NCI-H1694 treated with DMSO at 0.1 percent for 48 hours (cell line): ENCODE measurements at places on chromosomes 4 and X.

GRCh38 chr4:55321707-55322264 lies 24.3 kb upstream of the SRD5A3 start:
- peak; percentile 68 for DNase-seq

GRCh38 chrX:96405842-96406241 lies 278.8 kb upstream of the DIAPH2 start:
- DNase-seq, result no peak

DNA sequence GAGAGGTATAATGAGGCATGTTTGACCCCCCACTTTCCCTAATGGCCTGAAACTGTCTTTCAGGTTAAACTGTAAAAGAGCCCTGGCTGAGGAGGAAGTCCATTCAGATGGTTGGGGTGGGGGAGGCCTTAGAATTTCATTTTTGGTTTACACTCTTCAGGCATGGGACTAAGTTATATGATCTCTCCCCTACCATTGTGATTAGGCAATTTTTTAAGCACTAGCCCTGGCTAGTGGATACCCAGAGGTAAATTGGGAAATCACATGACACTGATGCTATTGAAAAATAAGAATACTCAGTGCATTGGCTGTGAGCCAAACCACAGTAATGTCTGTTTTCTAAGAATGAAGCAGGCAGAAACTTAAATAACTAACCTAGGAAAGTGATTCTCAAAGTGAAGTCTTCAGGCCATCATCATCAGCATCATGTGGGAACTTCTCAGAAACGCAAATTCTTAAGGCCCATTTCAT lies 149.7 kb downstream of the RRAGB start:
- DNase-seq, result no peak

- DNase-seq, result no peak
These were observed 1.6 kb downstream of the OTUD4 start for GRCh38 chr4:145178740-145179280.

DNA sequence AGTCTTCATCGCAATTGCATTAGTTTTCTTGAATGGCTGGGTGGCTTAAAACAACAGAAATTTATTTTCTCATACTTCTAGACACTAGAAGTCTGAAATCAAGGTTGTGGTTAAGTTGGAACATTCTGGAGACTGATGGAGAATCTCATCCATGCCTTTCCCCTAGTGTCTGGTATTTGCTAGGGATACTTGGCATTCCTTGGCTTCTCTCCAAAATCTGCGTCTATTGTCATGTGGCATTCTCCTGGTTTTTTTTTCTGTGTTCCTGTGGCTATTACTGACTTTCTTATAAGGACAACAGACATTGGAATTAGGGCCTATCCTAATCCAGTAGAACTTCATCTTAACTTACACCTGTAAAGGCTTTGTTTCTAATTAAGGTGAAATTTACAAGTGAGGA lies 272.8 kb upstream of the EPHA5 start:
- DNase-seq, result no peak

- DNase-seq, result no peak
These were observed 55.2 kb upstream of the MID1IP1 start for GRCh38 chrX:38746102-38746501.

- DNase-seq, result no peak
These were observed 11.2 kb downstream of the ADAM29 start for GRCh38 chr4:174929346-174929745.

- DNase-seq, result no peak
These were observed 68.0 kb downstream of the ZAR1 start for GRCh38 chr4:48558026-48558425.

- no peak for DNase-seq
These were observed 167.5 kb upstream of the PDE5A start for GRCh38 chr4:119795986-119796578.

- no peak for DNase-seq
These were observed 1.5 kb upstream of the PARM1 start for GRCh38 chr4:74931376-74931775.

DNA sequence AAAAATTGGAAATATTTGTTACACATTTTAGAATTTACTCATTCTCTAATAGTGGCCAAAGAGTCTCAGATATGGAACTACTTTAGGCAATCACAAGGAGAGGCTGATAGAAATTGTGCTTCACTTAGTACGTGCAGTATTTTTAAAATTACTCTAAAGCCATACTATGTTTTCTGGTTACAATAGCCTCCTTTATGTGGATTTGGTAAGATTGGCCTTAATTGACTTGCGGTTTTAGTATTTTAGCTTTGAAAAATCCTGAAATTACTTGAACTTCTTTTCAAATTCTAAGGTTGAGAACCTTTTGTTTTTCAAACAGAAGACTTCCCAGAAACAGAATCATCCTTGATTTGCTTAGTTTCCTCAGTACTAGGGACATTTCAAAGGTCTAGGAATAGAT lies 215.2 kb downstream of the SLC4A4 start:
- DNase-seq, result no peak

DNA sequence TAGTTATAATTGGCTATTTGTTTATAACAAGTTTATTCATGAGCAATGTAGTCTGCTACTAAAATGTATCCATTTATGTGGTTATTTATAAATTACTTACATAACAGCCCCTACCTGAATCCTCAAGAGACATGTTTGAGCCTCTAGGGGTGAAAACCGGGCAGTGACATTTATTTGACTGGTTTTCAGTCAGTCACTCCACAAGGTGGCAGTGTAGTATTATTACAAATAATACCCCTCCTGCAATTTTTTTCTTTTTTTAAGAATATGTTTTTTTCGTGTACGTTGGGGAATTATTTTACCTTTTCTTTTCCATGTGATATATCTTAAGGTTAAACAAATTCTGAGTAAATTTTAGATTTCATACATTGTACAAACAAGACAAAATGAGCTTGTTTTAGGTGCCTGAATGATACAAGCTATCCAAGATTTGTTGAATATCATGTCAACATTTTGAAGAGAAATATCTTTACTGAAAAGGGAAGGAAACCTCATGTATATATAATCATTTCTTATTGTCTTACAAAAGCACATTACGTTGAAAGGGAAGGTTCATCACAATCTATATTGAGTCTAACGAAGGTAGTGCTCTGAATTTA lies 598.7 kb upstream of the TECRL start:
- DNase-seq, result peak; percentile 56

DNA sequence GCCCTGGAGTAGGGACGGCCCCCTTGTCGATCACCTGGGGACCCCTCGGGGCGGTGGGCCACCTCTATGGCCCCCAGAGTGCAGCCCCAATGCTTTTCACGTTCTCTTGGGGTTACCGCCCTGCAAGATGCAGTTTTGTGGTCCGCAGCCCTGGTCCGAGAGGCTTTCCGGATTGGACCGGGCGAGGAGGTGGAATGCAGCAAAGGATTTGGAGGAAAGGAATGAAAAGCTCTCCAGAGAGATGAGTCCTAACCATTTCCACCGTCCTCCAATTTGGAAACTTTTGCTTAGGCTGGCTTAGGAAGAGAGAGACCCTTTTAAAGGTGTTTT lies 601 bp downstream of the SLC25A43 start:
- DNase-seq, result no peak

DNA sequence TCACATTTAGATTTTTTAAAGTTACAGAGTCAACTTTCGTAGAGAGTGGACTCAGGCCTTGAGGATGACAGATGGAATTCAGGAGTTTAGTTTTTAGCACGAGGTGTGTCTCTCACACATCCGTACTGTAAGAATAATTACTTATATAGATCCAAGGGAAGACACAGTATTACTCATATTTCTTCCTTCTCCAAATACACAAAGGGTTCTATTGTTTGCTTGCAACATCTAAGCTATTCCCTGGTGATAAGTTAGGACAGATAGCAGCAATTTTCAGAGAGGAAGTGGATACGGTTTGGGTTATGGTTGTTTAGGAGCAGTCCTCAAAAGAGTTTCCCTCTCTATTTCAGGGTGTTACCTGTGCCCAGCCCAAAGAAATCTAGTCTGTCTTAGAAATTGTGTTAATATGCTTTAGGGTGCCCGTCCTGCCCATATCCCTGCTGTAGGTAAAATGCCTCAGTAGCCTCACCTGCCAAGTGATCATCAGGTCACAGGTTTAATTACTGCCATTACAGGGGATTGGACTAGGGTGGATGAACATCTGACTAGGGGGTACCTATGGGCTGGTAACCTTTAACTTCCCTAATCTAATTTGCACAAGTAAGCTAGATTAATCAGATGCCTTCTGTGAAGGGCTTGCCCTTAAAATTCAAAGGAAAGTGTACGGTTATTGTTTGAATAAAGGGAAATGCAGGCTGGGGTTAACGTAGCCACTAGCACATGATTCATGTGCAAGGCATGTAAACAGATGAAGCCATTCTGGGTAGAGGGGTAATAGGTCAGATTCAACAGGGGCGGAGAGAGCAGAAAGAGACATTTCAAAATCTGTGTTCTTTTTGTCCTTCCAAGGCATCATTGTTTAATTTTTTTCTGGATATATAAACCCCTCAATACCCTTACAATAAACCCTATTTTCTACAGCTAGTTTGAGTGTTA lies 8.7 kb upstream of the PPP3CA start:
- no peak for DNase-seq

DNA sequence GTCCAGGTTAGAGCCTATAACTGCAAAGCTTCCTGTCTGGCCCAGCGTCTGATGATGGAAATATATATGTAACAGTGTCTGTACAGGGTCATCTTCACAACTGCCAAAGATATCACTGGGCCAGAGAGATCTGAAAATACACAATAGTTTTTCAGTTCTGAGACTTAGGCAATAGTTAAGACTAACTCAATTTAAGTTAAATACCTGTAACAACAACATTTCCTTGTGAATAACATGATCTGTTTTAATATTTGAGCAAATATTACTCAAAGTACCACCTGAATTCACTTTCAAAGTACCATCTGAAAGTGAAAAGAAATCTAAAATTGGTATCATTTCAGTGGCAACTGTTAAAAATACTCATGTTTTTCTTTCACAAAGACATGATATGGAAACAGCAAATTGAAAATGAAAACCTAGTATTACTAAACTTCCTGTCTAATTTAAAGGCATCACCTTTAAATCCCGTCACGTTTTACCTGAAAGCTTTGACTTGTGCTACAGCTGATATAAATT lies 9.6 kb downstream of the ZAR1 start:
- DNase-seq, result no peak

DNA sequence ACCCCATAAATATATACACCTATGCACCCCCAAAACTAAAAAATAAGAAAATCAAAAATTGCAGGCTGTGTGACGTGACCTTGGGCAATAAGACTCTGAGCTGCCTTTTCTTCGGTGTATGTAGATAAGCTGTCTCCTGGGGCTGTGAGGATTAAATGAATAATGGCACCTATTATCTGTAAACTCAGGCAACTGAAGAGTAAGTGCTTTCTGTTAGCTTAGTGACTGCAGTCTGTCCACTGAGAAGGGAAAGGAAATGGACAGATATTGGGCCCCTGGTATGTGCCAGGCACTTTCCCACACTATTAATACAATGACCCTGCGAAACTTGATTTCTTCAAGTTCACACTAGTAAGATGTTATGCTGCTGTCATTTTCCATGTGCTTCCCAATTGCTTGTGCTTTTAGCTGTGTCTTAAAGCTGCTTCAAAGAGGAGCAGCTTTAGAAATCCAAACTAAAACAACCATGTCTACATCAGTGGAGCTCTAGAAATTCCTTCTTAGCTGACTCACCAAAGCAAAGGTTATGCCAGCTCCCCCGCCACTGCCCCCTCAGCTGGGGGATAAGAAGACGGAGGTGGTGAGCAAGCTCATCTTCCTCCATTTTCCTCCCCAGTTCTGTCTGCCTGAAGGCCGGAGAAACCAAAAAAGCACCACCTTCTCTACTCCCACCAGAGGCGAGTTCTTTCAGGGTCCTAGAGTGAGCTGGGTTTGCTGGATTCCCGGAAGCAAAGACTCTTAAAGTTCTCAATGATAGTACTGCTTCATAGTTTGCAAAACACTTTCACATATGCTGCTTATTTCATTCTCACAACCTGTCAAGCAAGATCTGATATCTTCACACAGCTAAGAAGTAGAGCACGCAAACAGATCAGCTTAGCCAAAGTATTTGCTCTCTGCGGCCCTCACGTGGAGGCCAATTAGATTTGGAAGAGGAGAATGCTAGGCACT lies 8.8 kb upstream of the DGAT2L6 start:
- DNase-seq, result no peak

DNA sequence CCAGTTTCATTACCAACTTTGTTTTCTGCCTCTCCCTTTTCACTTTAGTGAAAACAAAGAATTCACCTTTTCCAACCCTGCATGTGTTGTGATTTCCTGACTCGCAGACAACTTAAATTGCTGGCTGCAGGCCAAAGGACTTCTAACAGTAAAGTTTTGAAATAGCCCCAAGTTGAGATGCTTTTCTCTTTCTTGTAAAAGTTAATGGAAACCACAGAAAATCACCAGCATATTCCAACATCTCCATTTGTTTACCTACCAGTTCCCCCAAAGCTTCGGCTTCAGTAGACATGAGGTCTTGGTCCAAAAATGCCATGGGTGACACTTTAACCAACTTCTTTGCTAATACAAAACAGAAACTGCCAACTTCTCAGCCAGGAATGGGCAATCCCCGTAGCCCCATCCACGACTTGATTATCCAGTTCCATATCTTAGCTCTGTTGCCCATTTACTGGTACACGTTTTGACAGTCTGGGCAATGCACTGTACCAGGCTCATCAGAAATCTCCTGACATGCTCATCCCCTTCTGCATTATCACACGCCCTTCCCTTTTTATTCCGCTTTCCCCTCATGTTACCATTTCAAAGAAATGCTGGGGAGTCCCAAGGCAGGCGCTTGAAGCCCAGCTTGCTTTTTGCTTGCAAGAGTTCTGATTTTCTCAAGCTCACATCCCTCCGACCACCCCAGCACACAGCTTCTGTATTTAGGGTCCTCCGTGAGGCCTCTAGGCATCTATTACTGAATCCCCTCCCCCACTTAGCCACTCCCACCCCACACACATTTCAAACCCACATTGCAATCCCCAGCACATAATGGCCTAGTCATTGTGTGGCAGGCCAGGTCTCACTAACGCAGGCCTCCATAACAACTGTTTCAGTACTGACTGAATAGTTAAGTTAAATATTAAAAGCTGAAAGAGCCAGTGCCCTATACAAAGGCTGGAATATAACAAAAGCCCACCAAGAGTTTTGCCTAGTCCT lies 137.9 kb upstream of the S100G start:
- DNase-seq, result no peak

GRCh38 chr4:37393321-37393720 lies 148.8 kb downstream of the NWD2 start:
- no peak for DNase-seq

DNA sequence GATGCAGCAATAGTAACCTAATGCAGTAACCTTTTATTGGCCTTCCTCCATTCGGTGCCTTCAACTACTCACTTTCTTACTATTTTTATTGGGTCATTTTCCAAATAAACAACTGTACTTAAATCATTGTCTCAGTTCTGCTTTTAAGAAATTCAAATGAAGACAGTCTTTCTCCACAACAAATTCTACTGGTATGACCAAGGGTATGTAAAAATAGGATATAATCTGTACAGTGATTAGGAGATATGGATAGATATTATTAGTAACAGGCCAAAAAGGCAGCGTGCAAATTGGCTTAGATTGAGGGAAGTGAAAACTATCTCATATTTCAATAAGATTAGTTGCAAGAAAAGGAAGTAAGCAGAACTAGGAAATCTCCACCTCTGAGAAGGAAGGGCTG lies 177.4 kb upstream of the PPP1R2C start:
- no peak for DNase-seq

- DNase-seq, result no peak
These were observed 23.2 kb downstream of the PRIMPOL start for GRCh38 chr4:184672741-184673140.

GRCh38 chr4:174707051-174707676 lies 121.9 kb downstream of the GLRA3 start:
- DNase-seq, result no peak
